Activated CD4-positive, CD25-positive, alpha-beta regulatory T cell treated with anti-CD3 and anti-CD28 coated beads, Interleukin-2, amount 50 U/mL, for 16 hours (primary cell): ENCODE measurements at places on chromosomes 11 and 22.

- DNase-seq = no peak
These were observed 127.7 kb downstream of the ATXN10 start for GRCh38 chr22:45799291-45799690.

DNA sequence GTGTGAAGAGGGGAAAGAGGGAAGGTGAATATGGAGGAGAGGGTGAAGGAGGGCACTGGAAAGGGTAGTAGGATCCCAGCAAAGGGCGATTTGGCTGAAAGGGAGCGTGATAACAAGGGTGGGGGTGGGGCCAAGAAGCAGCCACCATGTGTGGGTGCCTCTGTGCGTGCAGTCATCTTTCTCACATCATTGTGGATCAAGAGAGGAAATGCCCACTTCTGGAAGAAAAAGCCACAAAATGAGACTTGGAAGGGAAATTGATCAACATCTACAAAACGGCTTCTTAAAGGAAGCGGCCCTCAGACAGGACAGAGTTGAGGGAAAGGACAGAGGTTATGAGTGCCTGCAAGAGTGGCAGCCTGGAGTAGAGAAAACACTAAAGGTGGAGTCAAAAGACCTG lies 1.2 kb upstream of the CXCR5 start:
- no peak for DNase-seq

DNA sequence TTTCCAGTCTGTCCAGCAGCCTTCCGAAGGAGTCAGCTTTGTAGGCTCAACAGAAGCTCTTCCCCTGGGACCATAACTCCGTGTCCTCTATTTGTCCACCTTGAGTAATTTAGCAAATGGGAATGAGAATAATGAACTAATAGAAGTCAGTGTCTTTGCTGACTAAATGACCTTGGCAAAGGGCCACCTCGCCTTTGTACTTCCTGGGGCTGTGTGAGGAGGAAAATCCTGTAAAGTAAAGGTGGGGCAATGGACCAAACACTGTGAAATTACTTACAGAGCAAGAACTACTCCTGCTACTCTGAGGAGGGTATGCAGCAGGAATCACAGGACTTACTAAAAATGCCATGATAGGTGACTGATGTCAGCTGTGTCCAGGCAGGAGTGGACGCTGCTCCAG lies 36.2 kb upstream of the CSNK2A3 start:
- DNase-seq = no peak

GRCh38 chr11:99814738-99815137 lies 794.0 kb downstream of the CNTN5 start:
- DNase-seq = no peak

GRCh38 chr11:10181811-10182210 lies 112.2 kb downstream of the SBF2 start:
- no peak for DNase-seq

- DNase-seq = no peak
These were observed 19.1 kb downstream of the PKNOX2 start for GRCh38 chr11:125183641-125184040.

DNA sequence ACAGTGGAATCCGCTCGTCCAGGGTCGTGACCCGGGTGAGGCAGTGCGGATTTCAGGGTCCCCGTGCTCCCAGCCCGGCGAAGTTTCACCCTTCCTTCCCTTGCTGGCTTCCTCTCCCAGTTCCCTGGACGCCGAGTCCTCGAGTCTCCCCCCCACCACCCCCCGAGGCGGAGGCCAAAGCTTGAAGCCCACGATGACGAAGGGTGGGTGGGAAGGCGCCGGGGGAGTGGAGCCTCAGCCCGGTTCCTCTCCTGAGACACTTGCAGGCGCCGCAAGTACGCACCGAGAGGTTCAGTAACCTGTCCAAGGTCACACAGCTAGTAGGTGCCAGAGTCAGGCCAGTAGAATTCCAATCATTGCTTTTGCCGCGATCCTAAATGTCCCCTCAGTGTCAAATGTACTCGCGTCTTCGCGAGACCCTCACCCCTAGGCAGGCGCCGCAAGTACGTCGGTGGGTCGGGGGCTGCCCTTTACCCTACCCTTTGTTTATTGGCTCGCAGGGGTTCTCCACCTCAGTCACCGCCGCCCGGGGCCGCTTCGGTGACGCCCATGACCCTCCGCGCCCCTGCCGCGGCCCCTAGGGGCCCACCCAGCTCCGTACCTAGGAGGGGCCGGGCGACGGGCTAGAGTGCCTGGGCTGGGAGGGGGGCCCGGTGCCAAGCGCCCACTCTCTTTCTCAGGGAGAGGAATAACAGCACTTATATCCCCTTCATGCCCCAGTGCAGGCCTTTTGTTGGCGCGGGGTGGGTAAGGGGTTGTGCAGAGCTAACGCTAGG lies 5.7 kb upstream of the CHRM1 start:
- no peak for DNase-seq

- no peak for DNase-seq
These were observed 50.0 kb upstream of the CLTCL1 start for GRCh38 chr22:19341500-19341899.

DNA sequence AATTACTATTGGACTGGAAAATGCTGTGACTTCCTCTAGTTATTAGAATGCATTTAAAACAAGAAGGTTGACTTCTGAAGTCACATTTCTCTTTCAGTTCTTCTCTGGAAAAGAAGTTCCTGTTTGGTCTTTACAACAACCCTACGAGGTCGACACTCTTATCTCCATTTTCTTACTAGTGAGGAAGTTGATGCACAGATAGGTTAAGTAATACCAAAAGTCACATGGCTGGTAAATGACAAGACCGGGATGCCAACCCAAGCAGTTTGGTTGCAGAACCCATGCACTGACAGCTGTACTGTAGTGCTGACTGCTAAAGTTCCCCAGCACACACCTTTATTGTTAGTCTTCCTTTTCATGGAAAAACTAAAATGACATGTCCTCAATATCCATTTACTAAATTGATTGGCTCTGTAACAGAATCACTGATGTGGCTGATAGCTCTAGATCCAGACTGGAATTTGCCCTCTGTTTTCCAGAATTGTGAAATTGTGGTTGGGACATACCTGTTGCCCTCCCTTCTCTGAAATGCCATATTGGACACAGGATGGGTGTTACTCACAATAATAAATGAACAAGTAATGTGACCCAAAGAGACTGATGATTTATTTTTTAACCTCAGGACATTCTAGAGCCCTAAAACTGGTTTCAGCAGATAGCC lies 9.4 kb upstream of the TECTA start:
- no peak for DNase-seq

DNA sequence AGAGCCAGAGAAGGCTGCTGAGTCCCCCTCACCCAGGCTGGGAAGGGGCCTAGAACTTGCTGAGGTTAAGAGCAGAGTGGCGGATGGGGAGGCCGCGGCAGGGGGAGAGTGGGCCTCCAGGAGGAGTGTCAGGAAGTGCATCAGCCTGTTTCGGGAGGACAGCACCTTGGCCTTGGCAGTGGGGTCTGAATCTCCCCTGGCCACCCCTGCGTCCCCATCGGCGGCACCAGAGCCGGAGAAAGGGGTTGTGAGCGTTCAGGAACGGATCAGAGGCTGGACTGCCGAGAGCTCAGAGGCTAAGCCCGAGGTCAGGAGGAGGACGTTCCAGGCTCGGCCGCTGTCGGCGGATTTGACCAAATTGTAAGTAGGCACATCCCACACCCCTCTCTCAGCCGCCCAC lies 76.7 kb downstream of the KIAA1671 start:
- no peak for DNase-seq

- no peak for DNase-seq
These were observed 1.1 kb downstream of the SCN2B start for GRCh38 chr11:118175031-118175992.

DNA sequence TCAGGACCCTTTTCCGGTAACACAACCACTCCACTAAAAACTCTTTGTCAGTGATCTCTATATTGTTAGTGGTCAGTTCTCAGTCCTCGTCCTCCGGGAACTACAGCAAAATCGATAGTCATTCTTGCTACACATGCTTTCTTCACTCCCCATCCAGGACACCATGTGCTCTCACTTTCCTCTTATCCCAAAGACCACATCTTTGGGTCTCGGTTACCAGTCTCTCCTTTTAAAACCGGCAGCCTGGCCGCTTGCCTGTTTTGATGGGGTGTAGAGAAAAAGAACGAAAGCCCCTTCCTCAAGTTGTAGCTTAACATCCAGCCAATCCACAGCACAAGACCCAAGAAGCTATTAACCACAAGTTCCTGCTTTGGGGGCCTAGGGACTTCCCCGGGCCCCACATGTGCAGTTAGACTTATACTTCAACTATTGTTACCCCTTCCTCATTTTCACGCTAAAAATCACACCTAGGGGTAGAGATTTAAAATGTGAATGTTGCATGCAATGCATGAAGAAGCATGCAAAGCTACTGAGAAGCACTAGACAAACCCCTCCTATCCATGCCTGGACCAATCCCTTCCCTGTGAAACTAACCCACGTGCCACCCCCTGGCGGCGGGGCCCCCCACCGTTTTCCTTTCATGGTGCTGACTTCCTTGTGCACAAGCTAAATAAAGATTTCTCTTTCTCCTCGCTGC lies 1.5 kb upstream of the TOLLIP start:
- no peak for DNase-seq

DNA sequence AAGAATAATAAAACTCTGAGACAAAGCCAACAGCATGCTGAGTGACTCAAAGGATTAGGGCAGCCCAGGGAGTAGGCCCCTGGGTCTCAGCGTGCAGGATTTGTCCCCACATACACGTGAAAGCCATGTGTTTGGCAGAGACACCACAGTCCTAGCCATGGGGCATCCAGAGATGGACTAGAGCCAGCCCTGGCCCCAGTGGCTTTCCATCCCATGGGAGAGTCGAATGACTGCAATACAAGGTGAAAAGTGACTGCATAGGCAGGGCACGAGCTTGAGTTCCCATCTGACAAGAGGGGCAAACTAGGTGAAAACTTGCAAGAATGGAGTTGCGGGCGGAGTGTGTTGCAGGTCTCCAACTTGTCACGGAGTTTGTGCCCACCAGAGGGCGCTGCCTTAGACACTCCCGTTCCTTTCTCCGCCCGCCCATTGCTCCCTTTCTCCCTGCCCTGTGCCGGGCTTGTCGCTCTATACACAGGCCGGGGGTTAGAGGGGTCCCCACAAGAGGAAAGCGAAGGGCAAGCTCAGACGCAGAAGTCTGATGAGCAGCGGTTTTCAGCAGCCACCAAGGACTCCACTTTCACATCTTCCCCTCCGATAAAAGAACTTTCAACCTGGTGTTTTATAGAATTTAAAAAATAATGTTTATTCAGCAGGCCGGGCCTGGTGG lies 24.2 kb downstream of the TSKU start:
- peak; percentile 23 for DNase-seq
